ENCODE measurements at places on chromosomes 12 and 14.

GRCh38 chr12:50949801-50950302 is 2.5 kb upstream of the HIGD1C start:
- no peak for DNase-seq

GRCh38 chr12:106109168-106109910 is 29.4 kb downstream of the NUAK1 start:
- no peak for DNase-seq

- no peak for DNase-seq
Measured at GRCh38 chr14:48568252-48568651, 892.8 kb upstream of the MDGA2 start.

DNA sequence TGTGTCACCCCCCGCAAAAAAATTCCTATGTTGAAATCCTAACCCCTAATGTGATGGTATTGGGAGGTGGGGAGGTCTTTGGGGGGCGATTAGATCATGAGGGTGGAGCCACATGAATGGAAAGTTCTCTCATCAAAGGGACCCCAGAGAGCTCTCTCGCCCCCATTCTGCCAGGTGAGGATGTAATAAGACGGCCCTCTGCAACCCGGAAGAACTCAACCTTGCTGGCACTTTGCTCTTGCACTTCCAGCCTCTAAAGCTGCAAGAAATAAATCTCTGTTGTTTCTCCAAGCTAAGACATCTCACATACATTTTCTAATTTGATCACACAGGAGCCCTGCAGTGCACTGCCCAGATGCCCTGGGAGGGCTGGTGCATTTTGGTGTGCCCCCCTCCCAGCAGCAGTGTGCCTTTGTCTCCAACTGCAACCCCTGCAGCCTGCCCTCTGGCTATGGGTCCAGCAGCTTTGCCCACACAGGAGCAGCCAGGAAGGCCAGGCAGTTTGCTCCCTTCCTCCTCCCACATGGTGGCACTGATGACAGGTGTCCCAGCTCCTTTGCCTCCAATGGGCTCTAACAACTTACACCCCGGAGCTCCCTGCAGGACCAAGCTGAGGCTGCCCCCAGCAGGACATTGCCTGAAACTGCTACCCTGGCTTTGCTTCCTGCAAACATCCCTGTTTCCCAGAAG is 59.3 kb downstream of the C14orf132 start:
- DNase-seq, result peak; percentile 53

GRCh38 chr14:34258318-34258717 is 203.7 kb downstream of the SPTSSA start:
- no peak for DNase-seq

GRCh38 chr12:89994911-89995310 is 286.3 kb upstream of the ATP2B1 start:
- no peak for DNase-seq

- DNase-seq, result no peak
Measured at GRCh38 chr12:42812086-42812485, 222.5 kb upstream of the PRICKLE1 start.

DNA sequence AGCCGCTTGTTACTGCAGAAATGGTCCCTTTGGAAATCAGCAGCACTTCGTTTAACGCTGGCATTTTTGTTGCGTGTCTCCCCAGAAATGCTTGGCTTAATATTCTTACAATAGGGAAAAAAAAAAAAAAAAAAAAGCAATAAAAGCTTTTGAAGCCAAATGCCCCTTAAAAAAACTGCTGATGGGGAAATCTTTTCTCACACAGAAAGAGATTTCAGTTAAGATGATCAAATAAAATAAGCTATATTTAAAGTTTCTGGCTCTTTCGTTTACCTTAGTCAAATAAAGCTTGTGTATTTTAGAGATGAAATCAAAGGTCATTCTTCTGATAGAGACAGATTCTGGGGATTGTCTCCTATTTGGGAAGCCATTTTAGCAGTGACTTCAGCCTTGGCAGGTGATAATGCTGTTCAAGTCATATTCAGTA is 52.4 kb upstream of the FRS2 start:
- no peak for DNase-seq

GRCh38 chr14:101960225-101960624 is 4.1 kb upstream of the DYNC1H1 start:
- peak; percentile 70 for DNase-seq

GRCh38 chr12:21559855-21560569 is 33.9 kb downstream of the SPX start:
- no peak for DNase-seq

DNA sequence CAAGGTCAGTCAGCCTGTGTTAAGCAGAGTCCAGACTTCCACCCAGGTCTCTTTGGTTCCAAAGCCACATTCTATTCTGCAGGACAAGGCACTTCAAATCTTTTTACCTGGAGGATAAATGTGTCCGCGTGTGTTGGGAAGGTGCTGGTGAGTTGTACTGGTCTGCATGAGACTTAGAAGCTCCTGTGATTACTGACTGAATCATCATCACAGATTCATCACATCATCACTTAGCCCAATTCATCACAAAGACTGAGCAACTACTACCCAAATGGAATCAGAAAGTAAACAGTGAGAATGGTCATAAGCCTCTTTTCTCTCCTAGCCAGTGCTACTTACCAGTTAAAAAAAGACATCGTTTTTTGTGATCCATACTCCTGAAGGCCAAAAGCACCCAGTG is 5.3 kb downstream of the SLC15A5 start:
- no peak for DNase-seq

DNA sequence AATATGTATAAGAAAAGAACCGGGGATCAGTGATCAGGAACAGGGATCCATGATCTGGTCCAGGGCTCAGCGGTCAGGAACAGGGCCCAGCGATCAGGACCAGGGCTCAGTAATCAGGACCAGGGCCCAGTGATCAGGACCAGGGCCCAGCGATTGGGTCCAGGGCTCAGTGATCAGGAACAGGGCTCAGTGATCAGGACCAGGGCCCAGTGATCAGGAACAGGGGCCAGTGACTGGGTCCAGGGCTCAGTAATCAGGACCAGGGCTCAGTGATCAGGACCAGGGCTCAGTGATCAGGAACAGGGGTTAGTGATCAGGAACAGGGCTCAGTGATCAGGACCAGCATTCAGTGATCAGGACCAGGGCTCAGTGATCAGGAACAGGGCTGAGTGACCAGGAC is 56.3 kb downstream of the TMEM121 start:
- peak; percentile 22 for DNase-seq

DNA sequence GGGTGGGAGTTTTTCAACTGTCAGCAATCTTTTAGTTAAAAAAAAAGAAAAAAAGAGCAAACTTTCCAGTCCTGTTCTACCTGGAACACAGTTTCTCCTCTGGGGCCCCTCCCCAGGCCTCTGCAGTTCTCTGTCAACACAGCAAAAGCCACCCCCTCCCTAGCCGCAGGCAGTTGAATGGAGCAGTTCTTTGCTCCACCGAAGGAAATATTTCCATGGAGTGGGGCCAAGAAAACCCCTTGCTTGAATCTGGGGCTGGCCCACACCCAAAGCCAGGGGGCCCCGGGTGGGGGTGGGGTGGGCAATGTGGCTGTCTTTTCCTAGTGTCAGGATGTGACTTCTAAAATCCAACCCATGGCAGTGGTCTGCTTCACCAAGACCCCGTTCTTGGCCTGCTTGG is 5.0 kb upstream of the MEG3 start:
- DNase-seq, result no peak

DNA sequence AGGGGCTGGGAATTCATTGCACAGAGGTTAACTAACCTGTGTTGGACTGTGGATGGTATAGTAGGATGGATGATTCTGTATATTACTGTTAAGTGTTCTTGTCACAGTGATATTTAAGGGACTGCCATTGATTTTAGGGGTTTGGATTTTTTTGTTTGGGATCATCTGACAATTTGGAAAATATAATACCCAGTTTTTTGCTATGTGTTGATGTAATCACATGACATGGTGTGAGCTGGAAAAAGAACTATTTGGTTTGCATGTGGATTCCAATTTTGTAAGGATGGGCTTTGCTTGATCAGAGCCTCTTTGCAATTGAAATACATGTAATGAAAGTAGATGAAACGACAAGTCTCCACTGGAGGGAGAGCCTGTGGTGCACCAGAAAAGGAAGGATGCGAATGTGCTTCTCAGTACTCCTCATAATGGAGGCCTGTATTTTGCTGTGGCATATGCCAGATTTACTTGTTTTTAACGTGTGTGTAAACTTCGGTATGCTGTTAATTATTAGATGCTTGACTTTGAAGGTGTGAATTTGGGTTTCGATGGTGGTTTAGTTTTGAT is 2.7 kb downstream of the DYRK2 start:
- peak; percentile 59 for DNase-seq

DNA sequence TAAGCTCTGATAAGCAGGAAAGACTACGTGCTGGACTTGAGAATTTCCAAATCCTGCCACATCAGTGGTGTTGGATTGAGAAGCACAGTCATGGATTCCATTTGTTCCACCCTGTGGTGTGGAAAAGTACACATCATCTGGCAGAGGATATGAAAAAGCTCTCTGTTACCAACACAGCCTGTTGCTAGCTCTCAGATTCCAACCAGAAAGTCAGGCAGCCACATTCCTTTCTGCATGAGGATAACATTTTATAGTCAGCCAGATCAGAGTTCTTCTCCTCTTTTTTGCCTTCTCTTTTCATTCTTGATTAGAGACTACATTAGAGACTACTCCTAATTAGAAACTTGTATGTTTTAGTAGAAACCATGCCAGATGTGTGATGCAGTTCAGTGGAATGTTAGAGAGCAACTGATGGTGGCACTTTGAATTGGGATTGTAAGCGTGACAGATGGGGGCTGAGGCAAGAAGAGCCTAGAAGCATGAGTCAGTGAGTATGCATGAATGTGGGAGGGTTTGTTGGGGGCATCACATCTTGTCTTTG is 61.2 kb upstream of the STXBP6 start:
- no peak for DNase-seq

GRCh38 chr14:105075379-105076295 is 10.4 kb upstream of the GPR132 start:
- DNase-seq, result peak; percentile 58

DNA sequence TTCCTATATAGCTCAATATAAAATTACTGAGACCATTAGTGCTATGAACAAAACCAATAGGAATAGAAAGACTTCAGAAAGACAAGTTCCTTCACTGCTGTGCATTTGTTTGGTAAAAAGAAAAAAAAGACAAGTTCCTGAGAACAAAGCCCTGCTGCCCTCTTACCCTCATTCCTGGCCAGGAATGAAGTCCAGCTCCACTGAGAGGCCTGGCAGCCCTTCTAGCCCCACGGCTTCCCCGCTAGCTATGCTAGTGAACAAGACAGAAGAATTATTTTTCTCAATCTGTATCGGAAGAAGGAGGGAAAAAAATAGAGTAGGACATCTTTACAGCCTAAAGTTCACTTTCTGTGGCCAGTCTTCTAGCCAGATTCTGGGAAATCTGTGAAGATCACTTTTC is 1.6 kb downstream of the MFAP5 start:
- no peak for DNase-seq

DNA sequence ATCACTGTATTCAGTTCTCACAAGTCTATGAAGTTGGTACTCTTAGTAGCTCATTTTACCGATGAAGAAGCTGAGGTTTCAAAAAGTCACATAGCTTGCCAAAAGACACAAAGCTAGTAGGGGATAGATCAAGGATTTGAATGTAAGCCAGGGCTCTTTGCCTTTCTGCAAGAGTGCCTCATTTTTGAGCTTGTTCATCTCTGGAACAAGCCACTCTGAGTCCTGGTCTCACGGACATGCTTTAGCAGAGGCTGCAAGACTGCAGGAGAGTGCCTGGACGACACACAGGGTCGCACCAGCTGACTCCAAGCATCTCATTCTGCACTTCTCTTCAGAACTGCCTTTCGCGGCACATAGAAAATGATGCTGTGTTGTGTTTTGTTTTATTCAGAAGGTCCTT is 3.7 kb downstream of the NUAK1 start:
- DNase-seq, result no peak

DNA sequence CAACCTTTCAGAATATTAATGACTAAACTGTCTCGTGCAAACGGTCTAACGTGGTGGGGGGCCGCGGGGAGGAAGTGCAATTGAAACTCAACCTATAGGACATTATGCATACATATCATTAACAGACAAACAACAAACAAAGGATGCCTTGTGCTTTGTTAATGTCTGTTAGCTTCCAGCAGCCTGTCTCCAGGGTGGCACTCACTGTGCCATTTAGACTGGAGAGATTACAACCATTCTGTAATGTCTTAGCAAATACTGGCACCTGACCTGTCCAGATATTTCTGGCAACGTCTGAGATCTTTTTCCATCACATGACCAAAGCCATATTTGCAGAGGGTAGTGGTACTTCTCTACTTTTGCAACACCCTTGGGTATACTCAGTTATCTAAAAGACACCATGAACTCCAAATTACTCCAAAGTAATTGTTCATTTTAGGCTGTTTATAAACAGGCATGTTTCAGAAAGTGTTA is 11.6 kb downstream of the BHLHE41 start:
- no peak for DNase-seq

- DNase-seq, result no peak
Measured at GRCh38 chr12:3994500-3994899, 121.3 kb upstream of the PARP11 start.

- DNase-seq, result peak; percentile 86
Measured at GRCh38 chr12:54603173-54603814, 14.8 kb upstream of the PPP1R1A start.

DNA sequence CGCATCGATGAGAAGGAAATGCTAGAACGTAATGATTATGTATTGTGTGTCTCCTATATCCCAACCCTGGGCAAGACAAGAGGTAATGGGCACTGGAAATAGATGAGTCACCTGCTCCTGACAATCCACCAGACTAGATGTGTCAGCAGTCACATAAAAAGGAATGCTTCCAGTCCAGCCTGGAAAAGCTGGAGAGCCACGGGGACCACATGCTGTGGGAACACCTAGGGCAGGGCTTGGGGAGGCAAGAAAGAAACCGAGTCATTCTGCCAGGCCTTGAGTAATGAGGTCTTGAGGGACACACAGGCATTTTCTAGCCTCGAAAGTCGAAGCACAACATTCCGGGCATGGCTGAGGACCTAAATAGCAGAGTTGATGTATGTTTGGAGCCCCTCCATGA is 716.7 kb upstream of the TMEM132C start:
- no peak for DNase-seq

- no peak for DNase-seq
Measured at GRCh38 chr12:105166736-105167135, 59.2 kb downstream of the WASHC4 start.

- no peak for DNase-seq
Measured at GRCh38 chr12:48193623-48194022, 9.5 kb downstream of the OR10AD1 start.

DNA sequence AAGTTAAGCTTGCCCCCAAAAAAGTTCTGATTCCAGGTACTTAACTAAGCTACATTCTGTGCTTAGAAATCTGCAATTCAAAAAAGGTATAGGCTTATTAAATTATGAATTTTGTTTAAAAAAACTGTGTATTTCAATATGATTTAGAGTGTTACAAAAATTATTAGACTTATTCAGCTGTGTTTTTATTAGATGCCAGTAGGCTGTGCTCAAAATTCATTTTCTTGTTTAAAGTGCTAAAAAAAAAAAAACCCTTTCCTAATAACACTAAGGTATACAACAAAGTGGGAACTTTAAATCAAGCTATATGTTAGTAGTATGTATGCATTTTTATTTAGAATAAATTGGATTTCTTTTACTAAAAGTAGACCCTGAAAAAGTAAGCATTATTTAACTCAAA is 25.0 kb downstream of the LRRC9 start:
- DNase-seq, result no peak
